Activated naive CD4-positive, alpha-beta T cell treated with anti-CD3 and anti-CD28 coated beads, Interleukin-2, amount 50 U/mL, for 72 hours (primary cell): ENCODE measurements at places on chromosomes 7 and 10.

DNA sequence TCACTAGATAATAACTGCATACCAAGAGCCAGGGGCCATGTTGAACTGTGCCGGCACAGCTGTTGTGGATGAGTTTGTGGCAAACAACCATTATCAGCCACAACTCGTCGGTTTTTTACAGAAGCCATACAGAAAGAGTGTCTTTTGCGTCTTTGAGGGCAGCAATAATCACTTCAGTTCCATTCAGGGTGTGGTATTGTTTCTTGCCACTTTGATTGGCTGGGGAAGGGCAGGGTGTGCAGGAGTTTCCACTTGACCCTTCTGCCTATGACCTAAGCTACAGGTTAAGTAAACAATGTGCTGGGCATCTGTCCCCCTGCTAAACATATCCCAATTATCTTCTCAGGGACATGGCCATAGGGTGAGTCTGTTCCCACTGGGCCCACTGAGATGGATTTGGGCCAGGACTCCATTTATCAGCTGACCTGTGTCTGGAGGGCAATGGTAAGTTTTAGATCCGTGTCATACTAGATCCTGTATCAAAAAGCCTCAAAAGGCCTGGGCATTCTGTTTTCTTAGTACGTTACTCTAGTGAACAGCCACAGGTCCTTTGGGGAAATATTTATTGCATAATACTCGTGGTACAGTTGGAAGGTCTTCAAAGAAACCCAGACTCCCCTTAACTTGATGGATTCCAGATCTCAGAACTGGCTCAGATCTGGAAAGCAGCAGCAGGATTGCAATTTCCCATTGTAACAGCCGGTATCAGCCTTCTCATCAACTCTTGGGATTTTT, 15.9 kb downstream of the ZNF3 start:
- no peak for DNase-seq

GRCh38 chr7:114930829-114931655, 9.1 kb downstream of the MDFIC start:
- no peak for DNase-seq

- no peak for DNase-seq
Measured at GRCh38 chr10:132710036-132710686, 75.8 kb downstream of the NKX6-2 start.

DNA sequence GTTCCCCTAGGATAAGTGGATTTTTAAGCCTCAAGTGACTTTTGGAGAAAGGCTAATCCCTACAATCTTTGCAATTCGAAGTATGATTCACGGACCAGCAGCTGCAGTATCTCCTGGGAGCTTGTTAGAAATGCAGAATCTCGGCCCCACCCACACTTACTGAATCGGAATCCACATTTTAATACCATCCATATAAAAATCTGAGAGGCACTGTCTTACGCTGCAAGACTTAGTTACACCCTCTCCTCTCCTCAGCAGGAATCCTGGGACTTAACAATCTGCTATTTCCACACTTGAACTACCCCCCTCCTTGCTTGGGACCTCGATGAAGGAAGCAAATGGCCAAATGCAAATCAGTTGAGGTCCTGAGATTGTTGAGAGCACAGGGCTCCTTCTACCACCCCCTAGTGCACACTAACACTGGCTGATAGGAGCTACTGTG, 21.0 kb downstream of the ITPRIP start:
- no peak for DNase-seq

GRCh38 chr10:112526139-112526538, 79.1 kb downstream of the VTI1A start:
- no peak for DNase-seq

DNA sequence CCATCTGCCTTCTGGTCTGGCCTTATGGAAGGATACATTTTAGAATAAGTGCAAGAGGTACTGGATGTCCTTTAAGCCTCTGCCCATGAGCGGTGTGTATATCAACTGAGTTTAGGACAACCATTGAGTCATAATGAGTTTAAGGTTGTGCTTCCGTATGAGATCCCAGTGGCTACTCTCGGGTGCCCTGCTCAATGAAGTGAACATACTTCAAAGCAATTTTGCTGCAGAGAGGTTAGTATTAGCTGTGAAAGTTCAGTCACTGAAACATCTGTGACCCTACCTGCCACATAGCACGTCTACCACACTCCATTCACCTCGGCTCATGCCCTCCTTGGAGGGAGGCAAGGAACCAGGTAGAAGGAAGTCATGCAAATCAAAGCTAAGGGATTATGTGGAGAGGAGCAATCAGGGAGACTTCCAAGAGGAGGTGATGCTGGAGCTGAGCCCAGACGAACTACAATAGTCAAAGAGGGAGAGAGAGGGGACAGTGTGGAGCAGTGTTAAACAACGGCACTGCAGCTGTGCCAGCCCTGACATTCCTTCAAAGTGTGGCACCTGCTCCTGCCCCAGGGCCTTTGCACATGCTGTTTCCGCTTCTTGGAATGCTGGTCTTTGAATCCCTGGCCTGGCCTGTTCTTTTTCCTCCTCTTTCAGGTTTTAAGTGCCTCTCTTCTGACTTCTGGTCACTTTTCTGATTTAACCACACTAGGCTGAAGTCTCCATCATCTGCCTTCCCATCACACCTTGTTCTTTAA, 25.4 kb downstream of the BTBD16 start:
- no peak for DNase-seq

DNA sequence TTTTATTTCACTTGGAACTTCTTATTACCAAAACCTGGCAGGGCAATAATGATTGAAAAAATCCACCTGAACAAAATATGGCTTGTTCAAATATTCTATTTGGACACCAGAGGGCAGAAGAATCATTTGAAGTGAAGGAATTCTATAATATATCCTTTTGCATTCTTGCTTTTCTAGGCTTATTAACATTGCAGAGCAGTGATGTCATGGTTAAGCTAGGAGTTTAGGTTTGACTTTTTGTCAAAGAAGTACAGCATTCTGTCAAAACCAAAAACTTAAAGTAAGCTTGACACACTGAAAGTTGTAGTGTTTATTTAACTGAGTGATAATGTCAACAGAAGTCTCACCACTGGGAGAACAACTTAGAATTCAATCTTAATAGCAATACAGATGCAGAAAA, 156.0 kb downstream of the SEMA3D start:
- DNase-seq, result no peak

GRCh38 chr7:69739931-69740431, 141.7 kb downstream of the AUTS2 start:
- no peak for DNase-seq

DNA sequence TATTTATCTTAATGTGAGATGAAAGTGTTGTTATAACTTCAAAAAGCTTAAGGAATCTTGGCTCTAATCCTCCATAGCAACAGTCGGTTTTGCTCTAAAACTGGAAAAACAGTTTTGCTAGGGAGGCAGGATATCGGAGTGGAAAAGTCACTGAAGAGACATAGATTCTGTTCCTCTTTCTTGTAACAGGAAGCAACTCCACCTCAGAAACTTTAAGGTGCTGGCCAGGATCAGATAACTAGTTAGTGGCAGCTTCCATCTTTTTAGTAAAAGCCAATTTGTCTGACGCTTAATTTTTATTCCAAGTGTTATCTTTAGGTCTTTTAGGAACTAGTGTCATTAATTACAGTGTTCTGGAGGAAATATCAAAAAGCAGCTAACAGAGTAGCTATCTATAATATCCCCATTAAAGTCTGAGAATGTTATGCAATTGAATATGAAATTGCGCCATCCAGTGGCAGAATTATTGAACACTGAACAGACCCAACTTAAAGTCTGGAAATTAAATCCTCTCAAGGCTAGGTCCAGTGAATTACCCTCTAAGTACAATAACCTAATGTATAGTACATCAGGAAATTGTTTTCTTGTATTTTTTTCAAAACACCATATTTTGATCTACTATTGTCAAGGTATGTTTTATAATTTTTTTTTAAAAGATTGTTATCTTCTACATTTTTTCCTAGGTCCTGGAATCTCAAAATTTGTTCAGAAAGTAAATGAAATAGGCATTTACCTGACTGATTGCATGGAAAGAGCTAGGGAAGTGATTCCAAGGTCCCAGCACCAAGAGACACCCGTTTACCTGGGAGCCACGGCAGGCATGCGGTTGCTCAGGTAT, 65.9 kb upstream of the CC2D2B start:
- peak; percentile 56 for DNase-seq

DNA sequence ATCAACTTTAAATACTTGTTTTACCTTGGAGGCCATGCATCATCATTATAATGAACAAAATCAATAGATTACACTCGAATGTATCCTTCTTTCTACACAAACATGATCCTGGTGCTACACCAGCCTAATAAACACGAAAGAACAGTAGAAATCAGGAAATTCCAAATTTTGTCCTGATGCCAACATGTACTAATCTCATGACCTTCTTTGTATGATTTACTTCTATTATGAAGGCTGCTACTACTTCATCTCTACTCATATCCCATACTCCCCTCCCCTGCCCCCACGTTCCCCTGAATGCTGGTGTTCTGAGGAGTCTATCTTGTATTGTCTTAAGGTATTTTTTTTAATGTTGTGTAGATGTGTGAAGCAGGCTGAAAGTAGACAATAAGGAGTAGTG, 315.0 kb downstream of the CACNA2D1 start:
- no peak for DNase-seq

DNA sequence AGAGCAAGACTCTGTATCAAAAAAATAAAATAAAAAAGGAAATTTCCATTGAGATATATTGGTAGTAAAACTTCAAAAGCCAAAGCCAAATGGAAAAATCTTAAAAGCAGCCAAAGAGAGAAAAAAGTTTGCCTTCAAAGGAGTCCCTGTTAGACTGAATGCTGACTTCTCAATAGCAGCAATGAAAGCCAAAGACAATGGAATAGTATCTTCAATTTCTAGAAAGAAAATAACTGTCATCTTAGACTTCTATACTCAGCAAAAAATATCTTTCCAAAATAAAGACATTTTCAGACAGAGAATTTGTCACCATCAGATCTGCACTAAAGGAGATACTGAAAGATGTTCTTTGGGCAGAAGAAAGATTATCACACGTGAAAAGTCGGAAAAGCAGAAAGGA, 14.3 kb upstream of the OIT3 start:
- no peak for DNase-seq

GRCh38 chr7:8560501-8560900, 127.1 kb downstream of the NXPH1 start:
- no peak for DNase-seq

DNA sequence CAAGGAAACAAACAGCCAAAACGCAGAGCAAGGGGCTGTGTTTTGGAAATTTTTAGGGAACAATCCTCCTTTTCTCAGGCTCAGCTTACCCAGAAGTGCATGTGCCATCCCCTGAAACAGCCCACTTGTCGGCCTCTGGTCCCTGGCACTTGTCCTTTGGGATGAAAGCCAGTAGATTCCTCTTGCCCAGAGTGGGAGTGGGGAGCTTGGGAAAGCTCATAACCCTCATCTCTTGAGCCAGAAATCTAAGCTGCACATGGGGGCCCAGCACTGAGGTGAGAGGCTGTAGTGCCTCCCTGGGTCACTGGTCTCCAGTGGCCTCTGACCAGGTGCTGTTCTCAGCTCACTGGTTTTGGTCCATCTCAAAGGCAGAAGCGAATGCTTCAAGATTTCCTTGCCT, 150.3 kb downstream of the RNF216 start:
- no peak for DNase-seq

- no peak for DNase-seq
Measured at GRCh38 chr10:102759497-102760210, 15.9 kb downstream of the WBP1L start.

DNA sequence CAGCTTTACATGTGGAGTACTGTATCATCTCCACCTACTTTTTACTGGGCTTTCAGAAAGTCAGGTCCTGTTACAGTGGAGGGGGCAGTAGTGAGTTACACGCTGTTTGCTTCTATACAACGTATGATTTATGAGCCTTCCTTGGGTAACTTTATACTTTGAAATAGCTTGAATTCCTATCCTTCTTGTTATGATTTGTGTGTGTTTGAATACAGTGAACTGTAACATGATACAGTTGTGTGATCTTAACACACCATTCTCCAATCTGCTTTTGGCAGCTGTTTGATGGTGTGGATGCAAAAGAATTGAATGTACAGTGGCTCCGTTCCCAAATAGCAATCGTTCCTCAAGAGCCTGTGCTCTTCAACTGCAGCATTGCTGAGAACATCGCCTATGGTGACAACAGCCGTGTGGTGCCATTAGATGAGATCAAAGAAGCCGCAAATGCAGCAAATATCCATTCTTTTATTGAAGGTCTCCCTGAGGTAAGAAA, 41.7 kb downstream of the SP8 start:
- DNase-seq, result no peak

DNA sequence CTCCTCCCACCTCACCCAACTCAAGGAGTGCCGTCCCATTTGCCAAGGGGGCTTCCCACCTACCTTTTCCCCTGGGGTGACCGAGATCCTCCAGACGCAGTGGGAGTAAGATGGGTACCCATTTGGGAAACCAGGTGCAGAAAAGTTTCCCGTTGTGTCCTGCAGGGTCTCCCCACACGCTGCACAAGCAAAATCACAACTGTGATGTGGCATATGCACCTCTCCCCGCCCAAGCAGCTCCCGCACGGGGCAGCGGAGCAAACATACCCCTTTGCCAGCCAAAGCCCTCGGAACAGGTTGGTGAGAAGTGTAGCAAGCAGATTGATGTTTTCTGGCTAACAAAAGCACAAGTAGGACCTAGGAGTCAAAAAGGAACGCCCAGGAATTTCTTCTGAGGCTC, 51.5 kb upstream of the OPALIN start:
- DNase-seq, result no peak

DNA sequence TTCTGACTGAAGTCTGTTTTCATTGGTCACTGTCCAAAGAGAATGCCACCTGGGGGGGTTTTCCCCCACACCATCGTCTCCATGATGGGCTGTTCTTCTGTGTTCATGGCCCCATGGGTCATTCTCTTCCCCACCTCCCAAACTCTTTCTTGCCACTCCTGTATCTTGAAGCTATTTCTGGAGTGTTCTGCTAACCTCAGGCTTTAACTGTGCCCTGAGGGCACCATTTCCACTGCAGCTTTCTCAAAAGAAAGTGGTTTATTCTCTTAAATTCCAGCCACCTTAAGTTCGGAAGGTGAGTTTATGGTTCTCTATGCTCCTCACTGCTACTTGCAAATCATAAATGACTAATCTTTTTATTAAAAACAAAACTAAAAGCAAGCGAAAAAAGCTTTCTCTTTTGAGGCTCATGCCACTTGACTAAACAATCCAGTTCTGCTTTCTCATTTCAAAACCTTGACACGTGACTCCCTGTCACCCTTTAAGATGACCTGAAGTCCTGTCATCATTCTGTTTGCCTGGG, 7.4 kb upstream of the APBB1IP start:
- DNase-seq, result no peak

DNA sequence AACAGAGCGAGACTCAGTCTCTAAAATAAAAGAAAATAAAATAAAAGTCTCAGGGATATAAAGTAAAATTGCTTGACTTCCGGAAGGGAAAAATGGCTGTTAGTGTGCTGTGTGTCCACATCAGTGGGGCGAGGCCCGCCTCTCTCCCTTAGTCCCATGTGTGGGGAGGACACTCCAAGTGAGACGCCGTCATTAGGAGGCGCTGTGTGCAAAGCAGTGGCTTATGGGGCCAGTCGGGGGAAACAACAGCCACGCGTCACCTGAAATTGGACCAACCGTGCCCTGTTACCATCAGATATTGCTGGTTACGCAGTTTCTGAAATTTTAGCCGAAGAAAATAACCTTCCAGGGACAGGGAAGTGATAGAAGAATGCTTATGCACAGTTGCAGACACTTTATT, 15.8 kb downstream of the SFXN4 start:
- no peak for DNase-seq
